ENCODE measurements at places on chromosomes 16 and 17.

DNA sequence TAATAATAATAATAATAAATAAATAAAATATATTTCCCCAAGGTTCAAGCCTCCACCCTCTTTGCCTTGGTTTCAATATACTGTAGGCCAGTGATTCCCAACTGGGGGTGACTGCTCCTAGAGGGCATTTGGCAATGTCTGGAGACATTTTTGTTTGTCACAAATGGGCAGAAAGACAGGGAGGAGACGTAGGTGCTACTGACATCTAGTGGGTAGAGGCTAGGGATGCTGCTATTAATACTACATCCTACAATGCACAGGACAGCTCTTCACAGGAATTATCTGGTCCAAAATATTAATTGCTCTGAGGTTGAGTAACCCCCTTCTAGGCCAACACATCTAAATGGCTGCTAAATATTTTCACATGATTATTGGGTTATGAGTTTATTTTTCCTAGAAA, 12.8 kb upstream of the PRR14 start:
- DNase-seq: no peak

GRCh38 chr17:32100971-32101631, 41.2 kb upstream of the RHOT1 start:
- DNase-seq: no peak

DNA sequence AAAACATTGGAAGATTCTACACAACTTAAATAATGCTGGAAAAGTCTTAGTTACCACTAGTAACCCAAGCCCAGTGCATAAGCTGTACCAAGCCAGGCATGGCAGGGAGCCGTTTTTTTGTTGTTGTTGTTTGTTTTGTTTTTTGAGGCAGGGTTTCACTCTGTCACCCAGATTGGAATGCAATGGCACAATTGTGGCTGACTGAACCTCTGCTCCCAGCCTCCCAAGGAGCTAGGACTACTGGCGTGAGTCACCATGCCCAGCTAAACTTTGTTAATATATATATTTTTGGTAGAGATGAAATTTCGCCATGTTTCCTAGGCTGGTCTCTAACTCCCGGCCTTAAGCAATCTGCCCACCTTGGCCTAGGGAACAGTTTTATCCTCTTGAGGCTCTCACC, 564 bp upstream of the TMIGD1 start:
- no peak for DNase-seq

- DNase-seq: no peak
These were observed 9.6 kb downstream of the AFMID start for GRCh38 chr17:78196716-78197115.

- DNase-seq: no peak
These were observed 27.5 kb downstream of the TVP23A start for GRCh38 chr16:10791048-10791447.

DNA sequence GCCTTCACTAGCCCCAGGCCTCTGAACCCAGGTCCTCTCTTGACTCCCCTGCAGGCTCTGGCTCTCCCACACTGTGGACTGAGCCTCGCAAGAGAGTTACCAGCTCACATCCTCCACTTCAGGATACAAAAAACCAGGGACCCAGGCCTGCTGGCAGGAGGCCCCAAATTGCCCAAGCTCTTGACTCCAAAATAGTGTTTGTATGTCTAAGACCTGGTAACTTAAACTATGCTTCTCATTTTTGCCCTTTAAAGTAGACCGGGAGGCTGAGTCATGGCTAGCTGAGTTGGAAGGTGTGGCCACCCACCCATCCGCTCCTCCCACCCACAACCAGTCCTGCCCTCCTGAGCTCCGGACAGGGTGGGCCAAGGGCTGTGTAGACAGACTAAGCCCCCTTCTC, 250.0 kb downstream of the SOX9 start:
- no peak for DNase-seq

GRCh38 chr16:49116873-49117272, 164.8 kb downstream of the CBLN1 start:
- DNase-seq: no peak

GRCh38 chr16:79661578-79661977, 61.0 kb upstream of the MAF start:
- DNase-seq: no peak

DNA sequence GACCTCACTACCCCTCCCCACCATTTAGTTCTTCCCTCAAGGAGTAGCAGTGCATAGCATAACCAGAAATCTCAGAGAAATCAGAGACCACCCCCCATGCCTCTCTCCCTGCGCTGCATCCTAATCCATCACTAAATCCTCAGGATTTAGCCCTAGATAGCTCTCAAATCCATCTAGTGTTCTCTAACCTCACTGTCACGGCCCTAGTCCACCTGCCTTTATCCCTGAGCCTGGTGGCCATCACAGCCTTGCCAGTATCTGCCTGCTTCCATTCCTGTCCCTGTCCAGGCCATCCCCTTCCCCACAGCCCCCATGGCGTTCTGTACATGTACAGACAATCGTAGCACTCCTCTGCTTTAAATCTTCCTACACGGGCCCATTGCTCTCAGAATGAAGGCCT, 19.1 kb downstream of the CBLN1 start:
- DNase-seq: no peak

DNA sequence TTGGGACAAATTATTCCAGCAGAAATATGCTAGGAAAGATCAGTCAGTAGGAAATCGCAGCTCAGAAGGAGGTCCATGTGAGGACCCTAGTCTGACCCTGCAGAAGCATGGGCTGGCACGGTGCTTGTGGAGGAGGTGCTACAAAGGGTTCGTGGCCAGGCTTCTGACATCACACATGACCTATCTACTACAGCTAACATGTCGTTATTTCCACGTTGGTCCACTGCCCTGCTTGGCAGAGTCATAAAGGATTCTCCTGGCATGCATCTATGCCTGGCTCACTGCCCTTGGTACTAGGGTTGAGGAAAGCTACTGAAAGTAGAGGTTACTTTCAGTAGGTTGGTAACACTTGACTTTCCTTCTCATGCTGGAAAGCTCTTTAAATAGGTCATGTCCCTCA, 118.1 kb upstream of the SHISA6 start:
- DNase-seq: no peak

DNA sequence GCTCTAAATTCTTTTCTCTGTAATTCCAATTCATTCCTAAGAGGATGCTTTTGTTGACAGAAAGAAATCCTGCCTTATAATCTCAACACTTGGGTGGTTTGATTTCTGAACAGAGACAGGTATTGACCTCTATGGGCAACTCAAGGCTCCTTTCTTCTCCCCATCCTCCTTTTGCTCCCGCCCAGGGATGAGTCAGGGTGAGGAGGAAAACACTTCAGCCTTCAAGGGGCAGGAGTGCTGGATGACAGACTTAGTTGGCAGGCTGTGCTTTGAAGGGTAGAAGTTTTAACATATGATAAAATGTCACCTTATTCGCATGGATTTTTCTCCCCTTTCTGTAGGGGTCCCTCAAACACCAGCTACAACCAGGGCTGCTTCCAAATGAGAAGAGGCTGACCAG, 16.7 kb upstream of the TOM1L1 start:
- DNase-seq: no peak
